DMS79 (cell line): ENCODE measurements at places on chromosomes 6 and 20.

DNA sequence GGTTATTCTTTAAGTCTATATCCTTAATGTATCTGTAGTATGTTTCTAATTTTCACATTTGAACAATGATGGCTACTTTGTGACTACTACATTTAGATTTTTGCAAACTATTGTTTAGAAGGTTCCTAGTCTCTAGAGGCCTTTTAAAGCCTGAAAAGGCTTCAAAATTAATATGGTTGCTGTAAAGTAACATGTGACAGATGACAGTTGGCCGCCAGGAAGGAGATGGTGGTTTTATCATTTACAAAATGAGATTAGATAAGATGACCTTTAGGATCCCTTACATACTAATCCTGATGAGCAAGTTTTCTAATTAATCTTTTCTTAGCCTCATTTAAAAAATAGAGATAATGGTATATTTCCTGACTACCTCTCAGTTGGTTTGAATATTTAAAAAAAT lies 18.8 kb downstream of the SCAF8 start:
- no peak for DNase-seq

DNA sequence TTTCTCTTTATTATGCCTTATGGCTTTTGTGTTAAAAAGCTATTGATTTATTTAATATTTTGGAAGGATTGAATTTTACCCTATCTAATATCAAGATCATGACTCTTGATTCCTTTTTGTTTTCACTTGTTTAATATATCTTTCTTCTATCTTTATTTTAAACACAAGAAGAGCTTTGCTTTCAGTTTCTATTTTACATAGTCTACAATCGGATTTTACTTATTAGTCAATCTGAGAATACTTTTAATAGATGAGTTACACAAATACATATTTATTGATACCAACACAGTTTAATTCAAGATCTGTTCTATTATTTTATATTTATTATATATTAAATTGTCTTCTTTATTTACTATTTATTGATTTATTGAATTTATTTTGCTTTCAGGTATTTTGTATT lies 218.8 kb downstream of the ESR1 start:
- no peak for DNase-seq

- no peak for DNase-seq
Measured at GRCh38 chr6:20454204-20454824, 52.6 kb downstream of the E2F3 start.

DNA sequence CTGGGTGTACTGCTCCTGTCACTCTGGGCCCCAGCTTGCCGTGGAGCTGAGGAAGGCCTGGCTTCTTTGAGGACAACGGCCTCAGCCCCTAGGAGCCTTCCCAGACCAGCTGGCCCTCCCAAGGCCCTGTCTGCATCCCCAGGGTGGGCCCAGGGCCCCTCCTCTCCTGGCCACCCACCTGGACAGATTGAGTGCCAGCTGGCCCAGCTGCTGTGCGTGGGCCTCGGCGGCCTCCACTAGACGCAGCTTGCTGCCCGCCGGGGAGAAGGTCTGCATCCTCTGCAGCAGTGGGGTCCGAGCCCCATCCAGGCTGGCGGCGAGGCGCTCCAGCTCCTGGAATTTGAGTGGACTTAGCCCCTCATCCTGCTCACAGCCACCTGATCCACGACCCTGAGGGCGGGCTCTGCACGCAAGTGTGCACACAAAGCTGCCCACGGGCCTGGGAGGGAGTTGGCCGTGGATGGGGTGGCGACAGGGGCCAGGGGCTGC lies 14.4 kb downstream of the ADRM1 start:
- no peak for DNase-seq

DNA sequence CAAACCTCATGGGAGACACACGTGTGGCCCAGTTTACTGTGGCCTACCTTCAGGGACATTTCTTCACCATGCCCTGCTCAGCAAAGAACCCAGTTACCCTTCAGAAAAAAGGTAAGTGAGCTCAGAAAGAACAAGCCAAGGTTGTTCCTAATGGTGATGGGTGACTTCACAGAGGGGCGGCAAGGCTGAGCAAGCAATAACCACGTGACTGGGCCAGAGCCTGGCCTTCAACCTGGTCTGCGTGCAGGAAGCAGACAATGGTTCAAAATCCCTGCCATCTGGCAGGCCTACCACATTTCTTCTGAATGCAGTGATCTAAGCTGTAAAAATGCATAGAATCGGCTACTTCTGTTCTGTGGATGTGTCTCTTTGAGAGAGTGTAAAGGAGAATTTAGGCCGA lies 115.5 kb upstream of the CST7 start:
- DNase-seq = no peak

DNA sequence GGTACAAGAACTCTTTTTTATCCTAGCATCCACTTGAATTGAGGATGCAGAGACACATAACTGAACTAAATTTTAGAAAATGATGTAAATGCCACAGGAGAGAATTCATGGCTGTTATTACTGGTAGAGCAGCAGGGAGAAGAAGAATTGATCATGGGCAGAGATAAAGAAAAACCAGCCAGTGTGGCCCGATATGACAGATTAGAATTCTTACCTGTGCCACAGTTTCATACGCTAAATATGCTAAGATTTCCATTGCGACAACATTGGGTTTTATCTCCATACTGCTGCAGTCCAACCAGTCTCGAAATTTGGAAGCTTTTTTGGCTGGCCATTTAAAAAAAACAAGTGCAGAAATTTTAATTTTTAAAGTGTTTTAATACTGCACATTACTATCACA lies 373.8 kb upstream of the RUNX2 start:
- DNase-seq = no peak

- no peak for DNase-seq
Measured at GRCh38 chr6:39425346-39426072, 103.0 kb upstream of the KCNK16 start.

- no peak for DNase-seq
Measured at GRCh38 chr6:25560865-25561264, 91.2 kb upstream of the SCGN start.
